ENCODE measurements at places on chromosomes 2 and 18.

DNA sequence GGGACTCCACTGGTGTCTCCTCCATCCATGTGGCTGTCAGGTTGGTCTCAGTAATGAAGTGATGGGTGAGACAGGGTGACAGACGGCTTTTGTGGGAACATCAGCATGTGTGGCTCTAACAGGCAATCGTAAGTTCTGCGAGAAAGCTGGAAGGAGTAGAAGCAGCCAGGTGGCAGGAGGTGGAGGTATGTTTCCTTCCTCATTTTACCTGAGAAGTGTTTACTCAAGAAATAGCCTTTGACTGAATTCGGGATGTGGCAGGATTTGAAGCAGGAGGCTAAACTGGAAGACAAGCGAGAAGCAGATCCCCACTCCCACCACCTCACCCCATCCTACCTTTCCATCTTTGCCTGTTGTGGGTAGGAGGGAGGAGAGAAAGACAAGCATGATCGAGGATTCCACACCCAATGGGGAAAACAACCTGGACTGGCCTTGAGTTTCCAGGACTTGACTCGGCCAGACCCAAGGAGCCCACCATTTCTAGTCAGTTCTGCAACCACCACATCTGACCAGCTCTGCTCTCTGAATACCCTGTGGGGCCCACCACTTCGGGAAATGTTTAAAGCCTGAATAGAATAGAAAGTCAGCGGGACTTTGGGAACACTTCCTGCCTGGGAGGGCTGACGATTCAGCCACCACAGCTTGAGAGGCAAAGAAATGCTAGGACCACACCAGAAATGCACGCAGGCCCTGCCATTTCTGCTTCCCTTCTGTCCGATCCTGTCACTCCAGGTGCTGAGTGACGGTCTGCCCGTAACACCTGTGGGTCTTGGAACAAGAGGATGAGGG, 1.2 kb downstream of the ABCG8 start:
- DNase-seq = no peak

- no peak for DNase-seq
These were observed 41.9 kb upstream of the SCN9A start for GRCh38 chr2:166417669-166418068.

DNA sequence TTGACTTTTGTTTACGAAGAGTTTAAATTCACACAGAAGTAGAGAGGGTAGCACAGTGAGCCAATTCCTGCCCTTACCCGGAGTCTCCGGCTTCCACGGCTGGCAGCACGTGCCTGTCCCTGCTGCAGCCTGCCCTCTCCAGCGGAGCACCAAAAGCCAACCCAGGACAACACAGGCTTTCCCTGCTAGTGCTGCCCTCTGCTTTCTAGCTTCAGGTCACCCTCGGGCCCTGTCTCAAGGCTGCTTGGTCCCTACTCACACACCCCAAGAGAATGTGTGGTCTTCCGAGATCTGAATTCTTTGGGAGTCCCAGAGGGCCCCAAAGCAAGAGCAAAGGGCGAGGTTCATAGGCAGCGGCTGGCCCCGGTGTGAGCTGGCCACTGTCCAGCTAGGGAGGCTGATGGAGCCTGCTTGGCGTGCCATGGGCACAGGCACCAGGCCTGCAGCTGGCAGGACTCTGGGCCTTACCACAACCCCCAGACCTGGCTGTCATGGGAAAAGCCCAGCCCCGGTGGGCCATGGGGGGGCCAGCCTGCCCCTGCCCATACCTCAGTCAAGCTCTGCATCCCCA, 7.0 kb upstream of the HS6ST1 start:
- DNase-seq = no peak

GRCh38 chr18:22504251-22505030, 86.7 kb upstream of the CTAGE1 start:
- no peak for DNase-seq

GRCh38 chr2:112343827-112344585, 68.6 kb downstream of the ZC3H6 start:
- DNase-seq = no peak

DNA sequence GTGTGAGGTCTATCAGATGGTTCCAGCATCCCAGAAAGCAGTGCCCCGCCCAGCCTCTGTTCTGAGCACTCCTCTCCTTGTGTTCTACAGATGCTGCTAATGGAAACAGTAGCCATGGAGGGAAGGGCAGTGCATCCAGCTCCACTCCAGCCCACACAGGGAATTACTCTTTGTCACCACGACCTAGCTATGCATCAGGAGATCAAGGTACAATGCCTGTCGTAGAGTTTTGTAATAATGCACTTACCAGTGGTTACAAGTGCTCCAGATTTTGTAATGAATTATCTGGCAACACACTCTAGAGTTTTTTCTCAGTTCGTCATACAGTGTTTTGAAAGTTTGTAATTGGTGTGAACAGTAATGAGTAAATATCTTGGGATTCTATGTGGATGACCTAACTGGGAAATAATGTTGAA, 161.1 kb downstream of the ESCO1 start:
- DNase-seq = no peak

GRCh38 chr2:127517465-127517864, 8.8 kb downstream of the IWS1 start:
- DNase-seq = no peak

- DNase-seq = no peak
These were observed 156.8 kb upstream of the RBMS1 start for GRCh38 chr2:160650196-160651118.

DNA sequence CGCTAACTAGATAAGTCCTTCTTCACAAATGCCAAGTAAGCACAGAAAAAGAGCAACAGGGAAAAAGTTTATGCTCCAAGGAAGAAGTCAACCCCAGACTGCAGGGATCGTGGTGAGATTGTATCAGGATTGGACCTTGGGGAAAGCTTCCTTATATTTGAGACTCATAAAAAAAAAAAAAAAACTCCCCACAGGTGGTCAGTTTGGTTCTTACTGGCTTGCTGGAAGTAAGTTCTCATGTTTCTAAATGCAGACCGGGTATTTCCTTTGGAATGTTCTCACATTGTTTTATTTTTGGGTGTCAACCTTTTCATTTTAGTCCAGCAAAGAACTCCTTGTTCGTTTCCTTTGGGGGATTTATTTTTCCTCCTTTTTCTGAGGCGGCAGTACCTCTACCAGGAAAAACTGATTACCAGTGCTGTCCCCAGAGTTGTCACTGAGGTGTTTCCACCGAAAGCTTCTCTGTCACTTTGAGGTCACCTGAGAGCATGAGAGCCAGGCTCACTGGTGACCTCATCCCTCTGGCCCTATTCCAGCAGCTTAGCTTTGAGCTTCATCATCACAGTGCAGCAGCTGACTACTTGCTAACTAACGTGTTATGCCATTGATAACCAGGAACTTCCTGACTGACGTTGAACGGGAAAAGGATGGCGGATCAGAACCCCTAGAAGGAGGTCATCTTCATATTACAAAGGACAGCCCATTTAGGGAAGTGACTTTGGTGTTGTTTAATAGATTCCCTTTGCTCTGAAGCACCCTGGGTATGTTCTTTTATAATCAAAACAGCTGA, 16.8 kb upstream of the ATP8B1 start:
- no peak for DNase-seq

DNA sequence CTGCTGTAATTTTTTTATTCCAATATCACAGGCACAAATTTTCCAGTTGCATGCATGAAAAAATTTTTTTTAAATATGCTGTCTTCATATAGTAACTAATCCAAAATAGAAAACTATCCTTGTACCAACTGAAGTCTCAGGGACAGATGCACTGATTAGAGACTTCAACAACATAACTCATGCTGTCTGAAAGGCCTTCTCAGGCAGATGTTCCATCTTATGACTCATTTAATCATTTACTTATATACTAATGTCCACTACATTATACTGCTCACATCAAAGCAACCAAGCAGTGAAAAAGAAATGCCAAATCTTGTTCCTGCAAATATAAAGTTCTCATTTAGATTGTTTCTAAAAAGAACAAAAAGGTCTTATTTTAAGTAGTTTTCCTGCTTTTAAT, 53.1 kb downstream of the OLA1 start:
- DNase-seq = no peak

DNA sequence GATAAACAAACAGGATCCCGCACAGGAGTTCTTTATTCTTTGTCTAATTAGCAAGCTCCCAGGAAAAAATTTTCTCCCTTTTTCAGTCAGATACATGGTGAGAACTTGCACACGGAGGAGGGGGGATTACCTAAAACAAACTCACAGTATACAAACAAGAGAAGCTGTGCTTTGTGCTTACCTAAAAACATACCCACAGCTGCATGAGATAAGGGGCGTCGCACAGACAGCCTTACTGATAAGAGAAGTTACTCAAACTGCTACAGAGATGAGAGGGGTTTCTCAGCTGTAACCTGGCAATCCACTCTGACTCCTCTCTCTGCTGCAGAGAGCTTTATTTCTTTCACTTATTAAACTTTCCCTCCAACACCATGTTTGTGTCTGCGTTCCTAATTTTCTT, 32.9 kb upstream of the ST3GAL5 start:
- DNase-seq = no peak

DNA sequence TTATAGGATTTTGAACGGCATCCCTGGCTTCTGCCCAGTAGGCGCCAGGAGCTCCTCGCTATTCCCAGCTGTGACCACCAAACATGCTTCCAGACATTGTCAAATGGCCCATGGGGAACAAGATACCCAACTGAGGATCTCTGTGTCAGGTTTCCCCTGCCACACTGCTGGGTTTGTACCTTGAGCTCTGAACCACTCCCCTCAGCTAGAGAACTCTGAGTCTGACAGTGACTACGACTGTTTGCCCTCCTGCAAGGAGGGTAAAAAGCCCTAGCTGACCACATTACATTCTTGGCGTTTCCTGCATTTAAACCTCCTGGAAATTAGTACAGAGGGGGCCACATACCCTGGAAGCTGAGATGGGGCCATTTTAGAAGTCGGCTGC, 12.4 kb downstream of the LRRFIP1 start:
- DNase-seq = no peak

- DNase-seq = no peak
These were observed 2.0 kb upstream of the THUMPD2 start for GRCh38 chr2:39780825-39781600.

DNA sequence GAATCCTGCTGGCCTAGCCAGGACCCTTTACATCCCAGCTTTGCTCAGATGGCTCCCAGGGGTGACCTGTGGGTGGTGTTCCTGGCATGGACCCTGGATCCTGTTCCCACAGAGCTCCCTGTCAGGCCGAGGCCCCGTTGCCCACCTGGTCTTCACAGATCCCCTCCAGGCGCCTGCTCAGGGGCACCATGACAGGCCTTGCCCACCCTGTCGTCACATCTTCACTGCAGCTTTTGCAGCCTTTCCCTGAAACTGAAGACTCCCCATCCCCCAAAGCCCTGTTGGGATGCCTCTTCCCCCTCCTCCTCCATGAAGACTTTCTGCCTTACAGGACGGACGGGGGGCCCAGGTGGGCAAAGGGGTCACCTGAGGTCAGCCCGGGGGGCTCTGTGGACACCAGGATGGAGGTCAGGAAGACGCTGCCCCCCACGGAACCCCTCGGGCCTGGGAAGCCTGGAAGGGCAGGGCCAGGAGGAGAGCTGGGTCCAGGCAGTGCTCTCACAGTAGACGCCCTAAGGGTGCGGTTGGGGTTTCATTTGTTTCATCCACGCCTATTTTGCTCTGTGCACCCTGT, 13.0 kb upstream of the KIF1A start:
- DNase-seq = no peak

- DNase-seq = no peak
These were observed 32.3 kb downstream of the FHOD3 start for GRCh38 chr18:36329684-36330434.

DNA sequence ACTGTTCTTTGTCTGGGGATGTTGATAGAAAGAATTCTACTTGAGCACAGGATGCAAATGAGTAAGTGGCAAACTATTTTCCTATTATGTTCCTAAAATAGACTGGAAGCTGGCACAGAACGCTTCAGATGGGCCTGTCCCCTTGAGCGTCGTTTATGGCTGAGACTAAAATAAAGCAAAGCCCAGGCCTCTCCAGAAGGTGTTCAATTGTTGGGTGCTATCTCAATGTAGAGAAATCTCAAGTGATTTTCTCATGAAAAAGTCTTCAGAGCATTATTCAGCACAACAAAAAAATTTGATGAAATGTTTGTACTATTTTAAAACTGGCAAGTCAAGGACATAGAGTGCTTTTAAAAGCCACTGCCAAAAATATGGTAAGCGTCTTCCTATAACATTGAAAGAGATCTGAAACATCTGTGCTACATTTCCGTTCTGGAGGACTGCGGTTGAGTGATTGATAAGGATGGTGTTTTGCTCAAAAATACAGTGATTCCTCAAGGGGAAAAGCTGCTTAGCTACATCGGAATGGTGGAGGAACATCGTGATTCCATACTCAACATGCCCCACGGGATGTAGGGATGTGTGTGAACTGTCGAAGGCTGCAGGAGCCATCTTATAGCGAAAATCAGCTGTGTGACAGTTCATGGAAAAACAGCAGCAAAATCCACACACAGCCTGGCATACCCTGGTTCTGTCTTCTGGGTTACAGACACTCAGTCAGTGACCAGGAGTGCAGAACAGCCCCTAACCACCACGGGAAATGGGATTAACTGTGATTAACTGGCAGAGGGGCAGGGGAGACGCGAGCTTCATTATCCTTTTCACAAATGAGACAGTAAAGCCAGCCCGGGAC, 10.4 kb upstream of the LRRFIP1 start:
- peak; percentile 56 for DNase-seq

- DNase-seq = no peak
These were observed 54.8 kb upstream of the CCDC178 start for GRCh38 chr18:33495278-33495677.

GRCh38 chr2:98088261-98088660, 1.3 kb downstream of the VWA3B start:
- no peak for DNase-seq

- no peak for DNase-seq
These were observed 125.3 kb downstream of the TCF4 start for GRCh38 chr18:55462652-55463051.

DNA sequence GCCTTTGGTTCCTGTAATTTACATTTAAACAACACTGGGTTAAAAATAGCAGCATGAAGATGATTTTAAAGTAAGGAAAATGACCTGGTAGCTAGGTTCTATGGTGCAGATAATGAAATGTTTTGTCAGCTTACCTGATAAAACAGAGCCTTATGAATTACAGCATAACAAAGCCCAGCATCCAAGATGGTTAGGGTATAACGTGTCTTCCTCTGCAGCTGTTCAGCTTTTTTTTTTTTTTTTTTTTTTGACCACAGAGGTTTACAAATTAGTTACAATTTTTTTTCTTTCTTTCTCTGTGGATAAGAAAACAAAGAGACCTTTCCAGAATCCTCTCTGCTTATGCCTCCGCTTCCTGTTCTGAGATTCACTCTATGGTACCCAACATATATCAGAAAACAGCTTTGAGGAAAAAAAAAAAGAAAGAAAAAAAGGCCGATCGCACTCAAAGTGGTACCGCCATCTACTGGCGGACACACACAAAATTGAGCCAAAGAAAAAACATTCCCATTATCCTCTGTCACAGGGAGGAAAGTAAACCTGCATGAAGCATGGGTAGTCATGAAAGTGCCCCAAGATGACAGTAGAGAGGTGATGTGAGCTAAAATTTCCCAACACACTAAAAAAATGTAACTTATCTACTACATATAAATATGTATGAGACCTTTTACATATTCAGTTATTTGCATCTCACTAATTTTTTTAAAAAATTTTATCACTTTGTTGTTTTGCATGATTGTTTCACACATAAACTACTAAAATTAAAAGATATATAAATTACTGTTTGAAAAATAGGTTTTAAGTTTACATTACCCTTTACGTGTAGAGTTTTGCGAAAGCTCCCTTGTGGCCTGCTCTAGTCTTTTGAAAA, at the start of gene SCN3A:
TSS of gene SCN3A (minus strand) at position 362 of the 871 bp plus-strand sequence. CDS start 27,656 bp downstream, outside the sequence.
- DNase-seq = no peak
